8988T (cell line): ENCODE measurements at places on chromosomes 4 and X.

DNA sequence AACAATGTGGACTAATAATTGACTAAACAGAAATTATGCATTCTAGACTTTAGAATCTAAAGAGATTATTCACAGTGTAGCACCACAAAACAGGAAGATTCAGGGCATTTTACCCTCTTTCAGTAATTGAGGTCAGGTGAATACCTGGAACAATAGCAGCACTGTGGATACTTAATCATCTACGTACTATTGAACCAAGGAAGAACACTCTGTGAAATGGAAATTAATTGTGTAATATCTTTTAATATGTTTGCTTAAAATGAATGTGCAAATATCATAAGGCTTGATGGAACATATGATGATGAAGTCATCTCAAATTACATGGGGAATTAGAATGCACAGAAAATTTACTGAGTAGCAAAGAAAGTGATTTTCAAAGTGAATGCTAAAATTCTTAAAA lies 68.5 kb upstream of the MAP9 start:
- DNase-seq: no peak

GRCh38 chrX:130772105-130772775 lies 130.8 kb downstream of the ENOX2 start:
- no peak for DNase-seq

- DNase-seq: no peak
Observed at GRCh38 chr4:176778063-176778462, 14.7 kb downstream of the VEGFC start.

DNA sequence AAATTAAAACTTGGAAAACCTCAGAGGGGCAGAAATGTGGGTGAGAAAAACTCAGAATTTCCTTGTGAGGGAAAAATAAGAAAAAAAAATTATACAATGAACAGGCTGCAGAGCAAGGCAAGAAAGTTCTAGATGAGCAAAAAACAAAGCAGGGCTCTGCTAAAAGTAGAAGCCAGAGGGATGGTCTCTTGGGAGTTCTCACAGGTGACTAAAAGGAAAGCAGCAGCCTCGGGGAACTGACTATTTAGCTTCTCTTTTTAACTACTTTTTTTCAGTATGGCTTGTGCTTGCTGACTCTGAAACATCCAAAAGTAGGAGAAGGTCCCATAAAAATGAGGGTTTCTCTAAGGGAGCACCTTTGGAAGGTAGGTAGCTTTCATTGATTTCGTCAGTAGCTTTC lies 36.4 kb downstream of the PCDH19 start:
- no peak for DNase-seq

- DNase-seq: no peak
Observed at GRCh38 chr4:6200922-6201362, 593 bp upstream of the JAKMIP1 start.

- DNase-seq: peak; percentile 78
Observed at GRCh38 chr4:2792711-2793585, at the start of gene SH3BP2. TSS of gene SH3BP2 (plus strand) at chr4:2793085. CDS start at chr4:2820618, 27,533 bp downstream.

- DNase-seq: no peak
Observed at GRCh38 chr4:8556341-8557150, 23.6 kb upstream of the GPR78 start.

- DNase-seq: no peak
Observed at GRCh38 chr4:16489226-16489625, 263.0 kb upstream of the TAPT1 start.

- DNase-seq: no peak
Observed at GRCh38 chr4:147586637-147587036, 30.6 kb upstream of the TMEM184C start.

GRCh38 chr4:110622841-110623717 lies at the start of gene PITX2:
TSS of gene PITX2 (minus strand) at chr4:110623077. CDS start at chr4:110622460, 617 bp downstream.
- DNase-seq: no peak

- DNase-seq: no peak
Observed at GRCh38 chr4:179585761-179586160, 2143.5 kb upstream of the AGA start.

DNA sequence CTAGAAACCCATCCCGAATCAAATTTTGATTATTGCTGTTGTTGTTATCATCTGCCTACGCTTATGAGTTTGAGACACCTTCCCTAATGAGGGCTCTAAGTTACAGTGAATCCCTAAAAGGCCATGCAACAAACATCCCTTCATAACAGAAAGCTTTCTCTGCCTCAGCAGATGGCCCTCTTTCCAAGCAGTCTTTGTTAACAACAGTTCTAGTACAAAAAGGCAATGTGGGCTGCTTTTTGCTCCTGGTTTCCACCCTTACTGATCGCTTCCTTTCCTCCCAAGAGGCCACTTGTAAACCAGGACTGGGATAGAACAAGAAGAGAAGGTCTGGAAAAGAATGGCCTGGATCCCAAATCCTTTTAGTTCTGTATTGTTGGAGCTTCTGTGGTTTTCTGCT lies 24.2 kb downstream of the GPC4 start:
- DNase-seq: no peak

DNA sequence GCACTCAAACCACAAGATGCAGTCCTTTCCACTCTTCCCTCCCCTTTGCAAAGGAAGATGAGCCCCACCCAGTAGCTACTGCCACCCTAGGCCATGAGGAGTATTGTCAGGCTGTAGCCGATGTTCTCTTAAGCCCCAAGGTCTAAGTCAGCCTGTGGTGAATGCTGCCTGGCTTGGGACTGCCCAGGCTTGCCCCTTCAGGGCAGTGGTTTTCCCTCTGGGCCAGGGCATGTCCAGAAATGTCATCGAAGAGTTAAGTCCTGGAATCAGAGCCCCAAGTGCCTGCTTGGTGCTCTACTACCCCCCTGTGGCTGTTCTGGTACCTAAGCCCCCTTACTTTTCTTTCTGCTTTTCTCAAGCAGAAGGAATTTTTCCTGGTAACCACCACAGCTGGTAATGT lies 11.8 kb upstream of the PGK1 start:
- no peak for DNase-seq

DNA sequence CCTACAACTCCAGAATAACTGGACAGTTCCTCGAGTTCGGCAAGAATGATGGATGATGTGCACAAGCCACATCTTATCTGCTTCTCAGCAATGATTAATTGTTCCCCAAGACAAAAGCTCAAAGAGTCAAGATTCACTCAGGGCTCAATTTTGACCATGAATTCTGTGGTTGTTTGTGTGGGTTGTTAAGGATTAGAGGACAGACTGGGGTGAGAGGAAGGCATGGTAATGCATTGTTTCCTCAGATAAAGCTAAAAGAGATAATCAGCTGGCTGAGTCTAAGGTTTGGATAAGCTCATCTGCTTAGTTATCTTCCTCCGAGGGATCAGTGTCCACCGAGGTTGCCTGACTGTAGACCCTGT lies 161.0 kb downstream of the CPEB2 start:
- DNase-seq: no peak

DNA sequence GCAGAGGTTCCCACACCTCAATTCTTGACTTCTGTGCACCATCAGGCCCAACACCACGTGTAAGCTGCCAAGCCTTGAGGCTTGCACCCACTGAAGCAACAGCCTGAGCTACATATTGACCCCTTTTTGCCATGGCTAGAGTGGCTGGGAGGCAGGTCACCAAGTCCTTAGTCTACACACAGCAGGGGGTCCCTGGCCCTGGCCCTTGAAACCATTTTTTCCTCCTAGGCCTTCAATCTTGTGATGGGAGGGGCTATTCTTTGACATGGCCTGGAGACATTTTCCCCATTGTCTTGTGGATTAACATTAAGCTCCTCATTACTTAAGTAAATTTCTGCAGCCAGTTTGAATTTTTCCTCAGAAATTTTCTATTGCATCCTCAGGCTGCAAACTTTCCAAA lies 336.6 kb downstream of the IL15 start:
- no peak for DNase-seq

- no peak for DNase-seq
Observed at GRCh38 chr4:42112846-42113245, 39.6 kb downstream of the BEND4 start.

DNA sequence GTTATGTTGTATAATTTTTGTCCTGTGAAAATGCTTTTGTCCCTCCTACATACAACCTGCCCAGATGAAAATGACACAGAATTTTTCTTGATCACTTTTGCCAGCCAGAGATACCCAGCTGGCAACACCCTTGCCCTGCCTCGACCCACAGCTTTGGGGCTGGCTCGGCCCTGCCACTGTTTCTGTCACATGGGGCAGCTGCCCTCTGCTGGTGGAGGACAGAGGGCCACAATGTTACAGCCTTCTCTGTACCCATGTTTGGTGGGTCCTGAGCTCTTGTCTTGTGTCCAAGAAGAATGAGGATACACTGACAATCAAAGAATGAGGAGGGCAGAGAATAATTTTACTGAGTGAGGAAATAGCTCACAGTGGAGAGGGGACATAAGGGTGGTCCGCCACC lies 31.1 kb downstream of the BMP15 start:
- no peak for DNase-seq

GRCh38 chr4:15848191-15848842 lies 70.2 kb downstream of the CD38 start:
- no peak for DNase-seq

- no peak for DNase-seq
Observed at GRCh38 chr4:92368653-92369052, 64.9 kb downstream of the GRID2 start.

- peak; percentile 9 for DNase-seq
Observed at GRCh38 chr4:112604589-112604988, 32.1 kb downstream of the ZGRF1 start.

DNA sequence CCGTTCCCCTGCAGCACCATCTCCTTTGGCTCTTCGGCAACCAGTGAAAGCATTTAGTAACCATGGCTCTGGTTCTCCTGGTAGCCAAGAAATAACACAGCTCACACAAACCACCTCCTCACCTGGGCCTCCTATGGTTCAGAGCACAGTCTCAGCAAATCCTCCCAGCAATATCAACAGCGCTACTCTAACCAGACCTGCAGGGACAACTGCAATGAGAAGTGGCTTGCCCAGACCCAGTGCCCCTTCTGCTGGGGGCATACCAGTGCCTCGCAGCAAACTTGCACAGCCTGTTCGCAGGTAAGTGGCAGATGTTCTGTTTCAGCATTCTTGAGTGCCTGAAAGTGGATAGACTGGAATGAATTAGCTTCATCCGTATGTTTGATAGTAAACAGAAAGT lies 63.0 kb upstream of the SLC10A4 start:
- no peak for DNase-seq

DNA sequence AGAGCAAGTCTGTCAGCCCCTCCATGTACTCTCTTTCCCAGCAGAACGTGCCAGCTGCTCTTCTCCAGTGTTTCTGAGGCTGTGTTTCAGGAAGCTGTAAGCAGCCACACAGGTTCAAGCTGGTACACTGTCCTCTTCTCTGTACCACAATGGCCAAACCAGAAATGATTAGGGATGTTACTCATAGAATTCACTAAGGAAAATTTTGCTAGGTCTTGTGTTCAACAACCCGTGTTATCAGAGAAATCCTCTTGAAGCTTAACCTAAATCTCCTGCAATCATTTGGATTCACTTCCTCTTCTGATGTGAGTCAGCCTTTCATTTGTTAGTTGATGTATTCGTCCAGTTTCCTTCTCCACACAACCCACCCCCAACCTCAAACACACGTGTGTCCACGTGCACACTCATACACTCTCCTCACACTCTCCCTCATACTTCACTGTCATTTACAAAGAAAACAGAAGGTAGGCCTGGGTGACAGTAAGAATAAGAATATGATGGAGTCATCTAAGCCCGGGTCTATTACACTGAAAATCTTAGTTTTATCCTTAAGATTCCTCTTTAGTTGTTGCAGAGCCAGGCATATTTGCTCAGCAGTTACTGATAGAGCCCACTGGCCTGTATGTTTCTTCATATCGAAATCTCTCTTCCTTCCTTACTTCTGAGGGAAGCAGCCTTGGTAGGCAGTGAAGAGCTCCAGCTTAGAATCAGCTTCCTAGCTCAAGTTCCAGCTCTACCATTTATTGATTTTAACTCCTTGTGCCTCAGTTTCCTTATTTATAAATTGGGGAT lies 63.4 kb downstream of the DCUN1D4 start:
- DNase-seq: no peak

DNA sequence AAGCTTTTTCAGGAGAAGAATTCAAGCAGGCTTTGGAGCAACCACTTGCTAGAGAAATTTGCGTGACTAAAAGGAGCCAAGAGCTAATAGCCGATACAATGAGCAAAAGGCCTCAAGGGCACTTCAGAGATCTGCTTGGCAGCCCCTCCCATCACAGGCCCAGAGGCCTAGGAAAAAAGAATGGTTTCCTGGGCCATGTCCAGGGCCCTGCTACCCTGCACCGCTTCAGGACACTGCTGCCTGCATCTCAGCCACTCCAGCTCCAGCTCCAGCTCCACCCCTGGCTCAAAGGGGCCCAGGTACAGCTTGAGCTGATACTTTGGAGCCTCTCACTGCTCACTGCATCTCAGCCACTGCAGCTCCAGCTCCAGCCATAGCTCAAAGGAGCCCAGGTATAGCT lies 98.9 kb downstream of the FAM13A start:
- DNase-seq: no peak

GRCh38 chrX:83997781-83998180 lies 136.8 kb downstream of the CYLC1 start:
- no peak for DNase-seq

DNA sequence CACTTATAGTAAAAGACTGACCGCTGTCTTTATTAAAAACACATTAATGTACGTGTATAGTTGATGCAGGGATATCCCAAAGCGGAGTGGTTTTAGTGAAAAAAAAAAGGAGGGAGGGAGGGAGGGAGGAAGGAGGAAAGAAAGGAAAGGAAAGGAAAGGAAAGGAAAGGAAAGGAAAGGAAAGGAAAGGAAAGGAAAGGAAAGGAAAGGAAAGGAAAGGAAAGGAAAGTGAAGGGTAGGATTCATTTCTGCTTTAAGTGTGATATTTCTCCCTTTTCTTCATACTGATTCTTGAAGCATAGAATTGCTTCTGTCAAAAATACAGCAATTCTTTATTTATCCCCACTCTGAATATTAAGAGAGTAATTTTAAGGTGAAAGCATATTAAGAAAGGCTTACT lies 504.9 kb downstream of the PPP4R3C start:
- no peak for DNase-seq

GRCh38 chr4:73252001-73252400 lies 6.6 kb downstream of the ANKRD17 start:
- DNase-seq: no peak

- DNase-seq: no peak
Observed at GRCh38 chrX:135384161-135384836, 37.4 kb upstream of the SMIM10L2A start.

DNA sequence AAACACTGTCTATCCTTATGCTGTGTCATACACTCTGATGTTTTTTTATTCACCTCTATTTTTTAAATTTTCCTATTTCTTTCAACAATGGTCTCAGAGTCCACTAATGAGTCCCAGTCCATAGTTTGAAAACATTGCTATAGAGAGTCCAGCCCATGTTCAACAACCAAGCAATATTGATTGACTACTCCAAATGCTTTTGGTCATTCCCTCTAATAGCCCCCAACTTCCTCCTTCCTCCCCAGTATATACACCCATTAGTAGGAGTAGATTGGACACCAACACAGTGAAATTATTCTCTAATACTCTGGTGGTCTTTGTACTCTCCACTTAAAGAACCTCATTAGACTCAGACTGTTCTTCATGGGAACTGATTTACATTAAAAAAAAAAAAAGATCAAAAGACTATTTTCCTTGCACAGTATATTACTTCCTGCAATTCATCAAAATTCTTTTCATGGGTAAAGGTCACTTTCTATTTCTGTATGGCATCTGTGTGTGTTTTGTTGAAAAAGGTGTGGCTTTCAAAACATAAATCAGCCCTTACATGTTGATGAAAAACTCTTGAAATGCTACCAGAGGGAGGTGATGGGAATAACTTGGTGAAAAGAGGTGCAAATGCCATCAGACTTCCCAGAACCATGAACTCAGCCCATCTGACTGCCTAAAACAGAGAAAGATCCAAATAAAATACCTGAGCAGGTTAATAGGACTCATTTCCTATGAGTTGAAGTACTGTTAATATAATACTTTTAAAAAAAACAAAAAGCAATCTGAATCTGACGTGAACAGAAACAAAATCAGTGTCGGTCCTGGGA lies 250.3 kb upstream of the KLF3 start:
- DNase-seq: no peak
